ENCODE measurements at places on chromosomes 4 and X.

DNA sequence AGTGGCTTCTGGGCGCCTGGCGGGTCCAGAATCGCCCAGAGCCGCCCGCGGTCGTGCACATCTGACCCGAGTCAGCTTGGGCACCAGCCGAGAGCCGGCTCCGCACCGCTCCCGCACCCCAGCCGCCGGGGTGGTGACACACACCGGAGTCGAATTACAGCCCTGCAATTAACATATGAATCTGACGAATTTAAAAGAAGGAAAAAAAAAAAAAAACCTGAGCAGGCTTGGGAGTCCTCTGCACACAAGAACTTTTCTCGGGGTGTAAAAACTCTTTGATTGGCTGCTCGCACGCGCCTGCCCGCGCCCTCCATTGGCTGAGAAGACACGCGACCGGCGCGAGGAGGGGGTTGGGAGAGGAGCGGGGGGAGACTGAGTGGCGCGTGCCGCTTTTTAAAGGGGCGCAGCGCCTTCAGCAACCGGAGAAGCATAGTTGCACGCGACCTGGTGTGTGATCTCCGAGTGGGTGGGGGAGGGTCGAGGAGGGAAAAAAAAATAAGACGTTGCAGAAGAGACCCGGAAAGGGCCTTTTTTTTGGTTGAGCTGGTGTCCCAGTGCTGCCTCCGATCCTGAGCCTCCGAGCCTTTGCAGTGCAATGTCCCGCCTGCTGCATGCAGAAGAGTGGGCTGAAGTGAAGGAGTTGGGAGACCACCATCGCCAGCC is at the start of gene ATOH1:
ATOH1 (plus strand) TSS at position 422 of the 663 bp plus-strand sequence; CDS start at position 596, 174 bp downstream.
- DNase-seq: no peak

- no peak for DNase-seq
Measured at GRCh38 chr4:5027346-5027745, 8.1 kb upstream of the CYTL1 start.

DNA sequence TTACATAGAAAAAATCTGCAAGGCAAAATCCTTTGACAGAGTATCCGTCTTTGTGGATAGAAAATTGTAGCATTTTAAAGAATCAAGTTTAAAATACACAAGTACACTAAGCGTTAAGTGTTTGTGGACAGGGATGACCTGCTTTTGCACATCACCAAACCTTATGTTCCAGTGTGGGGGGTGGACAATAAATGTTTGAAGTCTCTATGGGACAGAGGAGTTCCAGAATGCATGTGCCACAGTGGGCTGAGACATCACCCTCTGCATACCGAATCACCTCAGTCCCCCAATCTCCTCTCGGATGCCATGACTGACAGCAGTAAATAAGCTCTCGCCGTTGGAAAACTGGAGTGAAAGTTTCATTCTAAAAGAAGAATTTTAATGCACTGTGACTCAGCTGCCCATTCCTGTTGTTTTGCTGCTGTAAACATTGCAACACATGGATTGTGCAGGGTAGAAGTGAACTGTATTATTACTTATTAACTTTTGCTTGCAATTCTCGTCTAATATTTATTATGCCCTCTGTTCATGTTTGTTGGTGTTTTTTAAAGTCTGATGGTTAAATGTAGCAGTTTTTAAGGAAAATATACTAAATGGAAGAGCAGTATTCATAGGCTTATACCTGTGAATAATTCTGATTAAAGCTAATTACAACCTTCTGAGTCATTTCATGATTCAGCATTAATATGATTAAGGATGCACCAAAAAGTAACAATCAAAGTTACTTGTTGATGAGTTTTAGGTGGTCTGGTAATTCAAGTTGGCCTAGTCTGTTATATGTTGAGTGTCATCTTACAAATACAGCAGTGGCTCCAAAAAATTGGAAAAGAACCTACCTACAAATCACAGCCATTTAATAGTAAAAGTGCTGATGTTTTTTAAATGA is 24.0 kb downstream of the CDKN2AIP start:
- DNase-seq: no peak

- DNase-seq: no peak
Measured at GRCh38 chrX:107730298-107730655, 45.3 kb downstream of the TSC22D3 start.

- DNase-seq: no peak
Measured at GRCh38 chr4:140047017-140047640, 106.9 kb downstream of the MAML3 start.

DNA sequence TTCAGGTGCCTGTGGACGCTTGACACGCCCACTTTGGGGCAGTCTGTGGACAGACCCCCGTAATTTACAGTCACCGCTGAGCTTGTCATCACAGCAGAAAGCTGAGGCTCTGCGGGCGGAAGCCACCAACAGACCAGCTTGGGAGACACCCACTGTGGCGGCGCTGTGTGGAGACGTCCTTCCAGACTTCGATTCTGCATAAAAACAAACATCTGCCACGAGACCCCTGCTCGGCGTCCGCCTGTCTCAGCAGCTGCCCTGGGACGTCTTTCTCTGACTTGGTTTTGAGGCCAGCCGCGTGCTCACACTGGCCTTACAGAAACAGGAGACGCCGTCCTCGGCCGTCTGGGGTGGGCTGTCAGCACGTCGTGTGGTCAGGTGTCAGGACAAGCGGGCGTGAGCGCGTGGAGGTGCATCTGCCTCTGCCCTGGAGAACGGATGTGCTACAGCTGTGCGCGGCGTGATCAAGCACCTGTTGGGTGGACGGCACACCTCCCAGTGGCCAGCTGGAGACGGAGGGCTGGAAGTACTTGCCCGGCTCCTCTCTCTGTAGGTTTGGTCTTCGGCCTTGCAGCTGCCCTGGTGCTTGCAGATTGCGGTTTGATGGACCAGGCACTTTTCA is 37.5 kb downstream of the PIGG start:
- no peak for DNase-seq

- no peak for DNase-seq
Measured at GRCh38 chrX:154445776-154446175, 1.8 kb downstream of the FAM50A start.

DNA sequence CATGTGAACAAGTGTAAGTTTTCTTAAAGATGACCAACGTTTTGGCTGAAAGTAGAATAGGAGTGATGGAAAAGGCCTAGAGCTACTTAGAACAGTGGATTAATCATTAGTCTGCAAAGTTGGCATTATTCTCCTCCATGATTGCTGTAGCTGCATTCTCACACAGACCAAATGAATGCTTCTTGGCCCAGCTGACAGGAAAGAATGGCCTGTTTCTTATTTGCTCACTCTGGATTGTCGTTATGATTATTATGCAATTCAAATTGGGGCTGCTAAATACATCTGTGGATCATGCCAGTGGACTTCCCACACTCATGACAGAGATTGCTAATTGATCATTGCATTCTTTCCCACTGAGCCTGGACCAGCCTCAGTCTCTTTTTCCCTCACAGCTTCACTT is 285.0 kb downstream of the STIM2 start:
- DNase-seq: no peak

GRCh38 chr4:124713185-124713592 is 657 bp upstream of the ANKRD50 start:
- no peak for DNase-seq

GRCh38 chrX:45601052-45601451 is 400.4 kb upstream of the DIPK2B start:
- no peak for DNase-seq

DNA sequence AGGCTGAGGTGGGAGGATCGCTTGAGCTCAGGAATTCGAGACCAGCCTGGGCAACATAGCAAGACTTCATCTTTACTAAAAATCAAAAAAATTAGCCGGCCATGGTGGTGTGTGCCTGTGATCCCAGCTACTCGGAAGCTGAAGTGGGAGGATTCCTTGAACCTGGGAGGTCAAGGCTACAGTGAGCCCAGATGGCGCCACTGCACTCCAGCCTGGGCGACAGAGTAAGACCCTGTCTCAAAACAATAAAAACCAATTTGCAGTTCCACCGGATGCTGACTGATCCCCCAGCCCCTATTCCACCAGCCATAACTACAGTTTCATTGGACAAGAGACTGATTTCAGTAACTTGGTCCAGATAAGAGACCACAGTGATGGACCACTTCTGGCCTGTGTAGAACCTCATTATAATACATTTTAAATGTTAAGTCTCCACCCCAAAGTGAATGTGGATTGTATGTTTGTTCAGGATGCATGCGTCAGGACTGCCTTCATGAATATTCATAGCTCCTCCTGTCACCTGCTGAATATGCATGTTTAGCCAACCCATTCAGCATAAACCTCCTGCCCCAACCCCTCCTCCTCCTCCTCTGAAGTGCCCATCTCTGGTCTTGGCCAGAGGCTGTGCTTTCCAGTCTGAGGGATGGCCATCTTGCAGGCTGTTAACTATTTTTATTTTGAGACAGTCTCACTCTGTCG is 2.3 kb upstream of the SLBP start:
- DNase-seq: no peak

DNA sequence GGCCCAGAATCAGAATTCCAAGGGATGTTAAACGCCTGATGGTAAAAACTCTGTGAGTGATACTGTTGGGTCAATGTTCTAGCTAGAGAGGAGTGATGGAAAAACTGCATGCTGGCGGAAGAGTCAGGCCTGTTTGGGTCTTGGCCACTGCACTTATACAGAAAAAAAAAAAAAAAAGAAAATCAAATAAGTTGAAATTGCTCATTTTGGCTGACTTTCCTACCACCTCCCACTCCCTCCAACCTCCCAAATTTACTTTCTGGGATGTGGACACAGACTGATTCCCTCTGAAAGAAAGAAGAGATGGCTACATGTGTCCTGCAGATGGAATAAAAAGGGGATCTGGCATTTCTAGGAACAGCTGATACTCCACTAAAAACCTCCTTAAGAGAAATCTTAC is 234.1 kb upstream of the GIMD1 start:
- no peak for DNase-seq

DNA sequence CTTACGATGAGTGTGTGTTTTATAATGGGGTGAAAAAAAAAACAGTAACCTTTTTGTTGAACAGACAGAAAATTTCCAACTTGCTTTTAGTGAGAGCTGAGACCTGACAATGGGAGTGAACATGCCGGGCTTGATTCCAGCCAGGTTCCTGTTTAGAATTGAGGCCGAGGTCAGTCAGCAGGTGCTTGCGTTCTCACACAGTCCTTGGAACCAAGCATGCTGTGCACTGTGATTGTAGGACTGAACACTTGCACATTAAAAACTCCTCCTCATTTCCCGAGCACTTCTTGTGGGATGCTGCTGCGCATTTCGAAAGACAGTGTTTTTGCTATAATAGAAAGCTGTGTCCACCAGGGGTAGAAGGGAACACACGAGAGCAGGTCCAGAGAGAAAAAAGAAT is 51.8 kb downstream of the TMEM131L start:
- DNase-seq: no peak

DNA sequence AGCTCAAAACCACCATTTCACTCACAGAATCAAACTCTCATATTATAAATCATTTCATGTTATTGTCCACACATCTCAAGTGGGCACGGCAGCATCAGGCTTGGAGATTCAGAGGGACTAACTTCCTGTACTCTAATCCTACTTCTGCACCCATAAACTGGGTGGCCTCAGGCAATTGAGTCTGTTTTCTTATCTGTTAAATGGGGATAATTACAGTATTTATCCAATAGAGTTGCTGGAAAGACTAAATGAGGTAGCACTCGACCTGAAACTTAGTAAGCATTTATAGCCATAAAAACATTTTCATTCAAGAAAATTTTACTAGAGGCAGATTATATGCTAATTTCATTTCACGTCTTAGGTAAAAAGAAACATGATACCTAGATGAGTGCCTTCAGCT is 13.0 kb downstream of the TBC1D1 start:
- no peak for DNase-seq

- no peak for DNase-seq
Measured at GRCh38 chr4:177380730-177381287, 61.4 kb downstream of the AGA start.

GRCh38 chr4:3408793-3409330 is 32.9 kb upstream of the HGFAC start:
- no peak for DNase-seq

DNA sequence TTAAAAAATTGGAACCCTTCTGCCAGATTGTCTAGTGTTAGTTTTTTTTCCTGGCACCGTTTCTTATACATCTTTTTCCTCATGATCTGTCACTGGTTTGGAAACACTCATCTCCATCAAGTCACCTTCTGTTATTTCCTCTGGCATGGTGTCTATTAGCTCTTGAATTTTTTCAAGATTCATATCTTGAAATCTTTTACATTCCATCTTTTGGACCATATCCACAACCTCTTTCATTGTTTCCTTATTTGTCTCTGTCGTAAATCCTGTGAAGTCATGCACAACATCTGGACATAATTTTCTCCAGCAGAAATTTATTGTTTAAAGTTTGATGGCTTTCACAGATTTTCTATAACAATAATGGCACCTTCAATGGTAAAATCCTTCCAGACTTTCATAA is 10.2 kb upstream of the TMEM185A start:
- no peak for DNase-seq

DNA sequence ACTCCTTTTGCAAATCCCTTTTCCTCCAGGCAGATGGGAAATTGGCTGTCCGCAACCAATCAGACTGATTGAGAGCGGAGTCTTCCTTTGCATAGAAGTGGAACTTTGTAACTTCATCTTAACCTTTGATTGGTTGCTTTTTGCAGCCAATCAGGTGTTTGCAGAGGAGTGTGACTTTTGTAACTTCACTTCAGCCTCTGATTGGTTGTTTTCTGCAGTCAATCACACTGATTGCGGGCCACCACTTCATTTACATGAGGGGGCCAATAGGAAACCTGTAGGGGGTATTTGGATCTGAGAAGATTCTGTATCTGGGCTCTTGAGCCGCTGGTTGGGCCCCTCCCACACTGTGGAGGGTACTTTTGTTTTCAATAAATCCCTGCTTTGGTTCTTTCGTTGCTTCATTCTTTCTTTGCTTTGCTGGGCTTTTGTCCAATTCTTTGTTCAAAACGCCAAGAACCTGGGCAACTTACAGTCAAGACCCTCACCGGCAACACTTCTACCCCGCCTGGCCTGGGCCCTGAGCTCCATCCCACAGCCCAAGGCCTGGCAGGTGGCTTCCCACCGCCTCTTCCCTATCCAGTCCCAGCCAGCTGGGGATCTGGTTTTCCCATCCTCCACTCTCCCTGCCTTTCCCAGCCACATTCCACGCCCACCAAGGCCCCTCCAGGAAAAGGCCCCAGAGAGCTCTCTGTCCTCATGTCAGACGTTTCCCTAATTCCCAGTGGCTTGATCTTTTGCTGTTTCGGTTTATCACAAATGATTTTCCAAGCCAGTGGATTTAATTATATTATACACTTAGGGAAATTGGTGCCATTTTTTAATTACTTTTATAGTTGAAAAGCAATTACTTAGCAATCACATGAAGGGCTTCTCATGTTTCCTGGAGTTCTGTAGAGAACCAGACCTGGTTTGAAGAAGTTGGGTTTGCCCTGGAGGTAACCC is 110.2 kb upstream of the STX18 start:
- no peak for DNase-seq

- no peak for DNase-seq
Measured at GRCh38 chrX:126770179-126770578, 49.4 kb upstream of the PRR32 start.

- DNase-seq: no peak
Measured at GRCh38 chr4:160375772-160376452, 1273.0 kb downstream of the RAPGEF2 start.

- no peak for DNase-seq
Measured at GRCh38 chr4:122364700-122365404, 14.0 kb upstream of the ADAD1 start.

- no peak for DNase-seq
Measured at GRCh38 chr4:138445098-138445497, 202.9 kb upstream of the SLC7A11 start.

- DNase-seq: no peak
Measured at GRCh38 chrX:10847333-10847732, 226.9 kb upstream of the MID1 start.

Data from activated CD8-positive, alpha-beta memory T cell treated with anti-CD3 and anti-CD28 coated beads for 1 hour (primary cell).